Pulmonary artery endothelial cell (primary cell): ENCODE measurements at places on chromosomes 6 and 20.
A peak's percentile ranks its signal among the peaks of the same experiment; 100 is the strongest.

DNA sequence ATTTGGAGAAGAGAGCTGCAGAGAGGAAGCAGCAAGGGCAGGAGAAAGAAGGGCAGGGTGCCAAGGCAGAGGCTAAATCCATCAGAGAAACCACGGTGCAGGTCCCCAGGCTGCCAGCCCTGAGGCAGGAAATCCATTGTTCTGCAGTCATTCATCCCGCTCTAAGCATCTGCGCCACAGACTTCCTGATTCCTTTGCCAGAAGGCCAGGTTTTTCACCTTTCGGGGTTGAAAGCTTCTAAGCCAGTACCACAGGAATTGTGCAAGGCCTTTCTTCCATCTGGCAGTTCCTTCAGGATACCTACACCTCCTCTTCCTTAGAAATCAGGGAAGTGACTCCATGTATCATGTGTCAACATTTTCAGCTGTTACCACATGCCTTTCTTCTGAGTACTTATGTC lies 45.6 kb downstream of the ADGRF5 start:
- peak; percentile 98 for DNase-seq

- no peak for DNase-seq
Measured at GRCh38 chr20:38050686-38051085, 17.1 kb downstream of the RPRD1B start.

- DNase-seq: no peak
Measured at GRCh38 chr20:5888041-5888440, 62.3 kb downstream of the TRMT6 start.

DNA sequence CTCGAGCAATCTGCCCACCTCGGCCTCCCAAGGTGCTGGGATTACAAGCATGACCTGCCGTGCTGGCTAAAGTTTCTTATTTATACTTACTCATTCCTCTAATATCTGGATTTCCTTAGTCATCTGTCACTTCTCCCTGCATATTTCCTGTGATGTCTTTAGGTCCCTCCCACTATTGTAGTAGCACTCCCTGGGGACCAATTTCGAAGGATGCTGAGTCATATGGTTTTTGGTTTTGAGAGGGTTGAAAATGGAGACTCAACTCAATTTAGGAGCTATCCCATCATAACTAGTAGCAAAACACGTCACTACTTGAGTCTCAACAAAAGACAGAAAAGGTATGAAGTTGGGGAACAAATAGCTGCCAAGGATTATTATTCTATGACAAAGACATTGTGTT lies 20.2 kb downstream of the MCUR1 start:
- no peak for DNase-seq

DNA sequence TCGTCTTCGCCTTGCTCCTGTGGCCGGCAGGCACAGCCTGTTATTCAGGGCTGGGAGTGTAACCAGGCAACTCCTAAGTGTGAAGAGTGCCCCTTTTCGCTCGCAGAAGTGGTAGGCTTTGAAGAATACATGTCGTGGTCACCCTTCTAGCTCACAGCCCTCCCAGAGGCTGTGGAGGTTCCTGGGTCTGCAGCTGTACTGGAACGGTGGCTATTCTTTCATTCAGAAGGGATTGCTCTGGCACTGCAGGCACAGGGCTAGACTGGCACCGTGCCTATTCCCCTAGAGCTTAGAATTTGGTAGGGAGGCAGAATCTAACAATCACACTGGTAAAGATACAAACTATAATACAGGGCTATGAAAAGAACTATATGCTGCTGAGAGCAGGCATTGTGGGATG lies 1.1 kb upstream of the SRSF12 start:
- DNase-seq: no peak

DNA sequence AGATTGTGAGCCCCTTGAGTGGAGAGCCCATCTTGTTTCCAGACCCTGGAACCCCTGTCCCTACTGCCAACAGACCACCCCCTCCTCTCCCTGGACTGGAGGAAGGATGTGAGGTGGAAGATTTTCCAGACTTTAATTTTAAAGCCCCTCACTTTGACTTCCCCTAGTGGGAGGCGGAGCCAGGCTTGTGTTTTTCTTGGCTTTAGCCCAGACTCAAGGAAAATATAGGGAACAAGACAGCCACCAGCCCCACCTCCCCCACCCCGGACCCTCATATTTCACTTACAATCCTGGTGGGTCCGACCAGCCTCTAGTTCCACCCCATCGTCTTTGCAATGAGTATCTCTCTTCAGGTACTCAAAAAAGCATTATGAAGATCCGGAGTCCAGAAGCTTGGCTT lies 40.8 kb downstream of the NCR2 start:
- no peak for DNase-seq

- no peak for DNase-seq
Measured at GRCh38 chr20:51461306-51461705, 81.2 kb downstream of the NFATC2 start.

DNA sequence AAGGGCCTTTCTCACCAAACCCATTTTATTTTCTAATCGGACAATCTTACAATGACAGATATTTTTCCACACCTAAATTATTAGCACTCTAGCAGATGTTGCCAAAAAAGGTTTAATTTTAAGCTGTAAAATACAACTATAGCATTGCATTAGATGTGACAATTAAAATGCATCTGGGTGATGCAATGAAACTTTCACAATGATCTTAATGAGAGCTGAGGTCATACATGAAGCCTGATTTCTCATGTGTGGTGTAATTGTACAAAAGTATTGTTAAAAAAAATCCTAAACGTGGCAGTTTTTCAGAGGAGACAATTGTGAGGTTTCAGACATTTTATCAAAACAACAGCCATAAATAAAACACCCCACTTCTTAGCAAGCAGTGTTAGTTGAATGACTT lies 606.0 kb downstream of the HDGFL1 start:
- DNase-seq: no peak

DNA sequence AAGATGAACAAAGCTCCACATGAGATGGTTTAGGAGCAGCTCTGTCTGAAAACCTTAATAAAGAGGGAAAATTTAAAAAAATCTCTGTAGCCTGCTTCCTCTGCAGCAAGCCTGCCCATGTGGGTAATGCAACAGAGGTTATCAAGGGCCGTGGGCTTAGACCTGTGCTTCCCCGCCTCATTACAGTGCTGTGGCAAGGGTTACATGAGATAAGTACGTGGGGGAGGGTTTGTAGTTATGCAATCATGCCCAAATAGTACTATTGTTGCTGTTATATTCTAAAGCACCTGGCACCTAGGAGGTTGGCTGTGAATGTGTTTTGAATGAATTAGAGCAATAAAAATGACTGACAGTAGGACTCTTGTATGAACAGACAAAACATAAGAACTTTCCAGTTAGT lies 68.3 kb downstream of the PKHD1 start:
- DNase-seq: no peak

DNA sequence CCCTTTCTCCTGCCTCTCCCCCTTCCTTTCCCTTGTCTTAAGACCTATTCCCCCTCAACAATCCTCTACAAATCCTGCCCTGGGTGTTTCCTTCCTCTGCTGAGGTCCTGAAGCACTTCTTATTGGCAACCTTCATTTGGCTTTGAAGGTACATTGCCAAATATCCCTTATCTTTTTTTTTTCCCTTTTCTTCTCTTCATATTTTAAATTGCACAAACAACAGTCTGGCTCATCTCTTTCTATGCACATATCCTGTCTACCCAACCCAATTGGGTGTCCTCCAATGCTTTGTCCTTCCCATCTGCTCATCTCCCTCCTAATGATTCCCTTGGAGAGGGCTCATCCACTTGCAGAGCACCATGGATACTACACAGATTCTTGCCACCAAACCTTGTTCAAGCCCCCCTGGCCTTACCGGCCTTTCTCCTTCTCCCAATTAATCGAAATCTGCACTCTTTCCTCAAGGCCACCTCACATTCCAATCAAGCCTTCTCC lies 537.9 kb upstream of the JARID2 start:
- no peak for DNase-seq

- DNase-seq: no peak
Measured at GRCh38 chr6:109183109-109183650, 87.9 kb downstream of the CEP57L1 start.

DNA sequence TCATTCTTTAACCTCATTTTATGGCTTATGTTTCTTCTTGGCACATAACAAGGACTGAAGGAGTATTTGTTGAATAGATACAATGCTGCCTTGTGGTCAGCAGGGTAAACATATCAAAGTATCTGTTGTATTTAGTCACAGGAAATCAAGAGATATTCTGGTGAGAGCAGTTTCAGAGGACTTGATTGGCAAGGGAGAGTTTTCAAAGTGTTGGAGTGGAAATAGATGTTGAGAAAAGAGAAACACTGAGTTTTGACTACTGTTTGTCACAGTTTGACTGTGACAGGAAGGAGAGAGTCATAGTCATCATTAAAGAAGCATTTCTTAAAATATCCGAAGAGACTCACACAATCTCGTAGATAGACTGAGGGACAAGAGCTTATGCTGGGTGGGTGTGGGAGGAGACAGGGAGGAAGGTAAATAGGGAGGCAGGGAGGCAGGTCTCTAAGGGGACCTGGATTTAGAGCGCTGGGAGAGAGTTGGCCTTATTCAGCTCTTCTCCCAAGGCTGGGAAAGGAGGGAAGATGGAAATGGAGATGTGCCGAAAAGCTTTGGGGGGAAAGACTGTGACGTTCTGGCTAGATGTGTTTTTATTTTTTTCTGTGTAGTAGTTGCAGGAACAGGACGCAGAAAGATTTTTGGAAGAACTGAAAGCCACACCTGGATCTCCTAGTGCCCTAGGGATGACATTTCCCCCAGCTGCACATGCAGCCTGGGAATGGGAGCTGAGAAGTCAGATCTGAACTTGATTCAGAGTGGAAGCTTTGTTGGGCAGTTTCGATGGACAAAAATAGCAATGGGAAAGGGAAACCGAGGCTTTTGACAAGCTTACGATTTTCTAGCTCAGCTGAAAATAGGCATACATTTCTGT lies 65.0 kb upstream of the IFNGR1 start:
- no peak for DNase-seq

GRCh38 chr6:25279748-25280343 lies 672 bp downstream of the CARMIL1 start:
- no peak for DNase-seq

GRCh38 chr20:35311822-35312221 lies 19.6 kb upstream of the FAM83C start:
- no peak for DNase-seq

- no peak for DNase-seq
Measured at GRCh38 chr6:35259948-35260590, 534 bp downstream of the ZNF76 start.

GRCh38 chr6:107488875-107489635 lies 862 bp upstream of the SOBP start:
- DNase-seq: no peak

GRCh38 chr6:18216411-18216810 lies 47.9 kb downstream of the DEK start:
- DNase-seq: no peak
